Activated CD4-positive, CD25-positive, alpha-beta regulatory T cell treated with anti-CD3 and anti-CD28 coated beads, Interleukin-2, amount 50 U/mL, for 24 hours (primary cell): ENCODE measurements at places on chromosomes 3 and 15.
A peak's percentile ranks its signal among the peaks of the same experiment; 100 is the strongest.

DNA sequence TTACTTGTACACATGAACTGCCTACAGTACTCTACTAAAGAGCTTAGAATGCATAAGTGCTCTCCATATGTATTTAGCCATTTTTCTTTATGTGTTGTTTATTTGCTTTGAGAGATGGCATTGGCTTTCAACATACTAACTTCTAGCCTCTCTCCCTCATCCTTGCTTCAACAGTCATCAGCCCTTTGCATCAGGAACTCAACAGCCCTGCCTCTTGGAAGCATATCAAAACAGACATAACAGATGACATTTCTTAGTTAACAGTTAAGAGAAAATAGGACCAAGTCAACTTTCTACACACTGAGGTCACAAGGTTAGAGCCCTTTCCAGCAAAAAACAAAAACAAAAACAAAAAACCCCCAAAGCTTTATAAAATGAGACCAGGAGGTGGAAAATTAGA, 145.6 kb downstream of the TCF12 start:
- ATAC-seq, result no peak

DNA sequence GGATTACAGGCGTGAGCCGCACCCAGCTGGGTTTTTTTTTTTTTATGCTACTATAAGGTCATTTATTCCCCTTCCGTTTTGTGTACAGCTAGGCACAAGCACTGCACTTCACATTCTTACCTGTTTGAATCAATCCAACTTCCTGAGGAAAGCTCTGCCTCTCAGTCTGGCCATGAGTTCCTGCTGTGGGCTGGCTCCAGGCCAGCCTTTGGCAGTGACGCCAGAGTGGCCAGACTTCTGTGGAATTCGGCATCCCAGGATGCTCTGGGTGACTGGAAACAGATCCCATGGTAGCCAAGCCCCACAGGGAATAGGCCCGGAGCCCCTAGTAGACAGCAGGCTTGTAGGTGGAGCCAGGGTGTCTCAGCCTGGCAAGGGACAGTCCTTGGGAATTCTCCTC, 21.5 kb upstream of the TIMP4 start:
- ATAC-seq, result no peak

DNA sequence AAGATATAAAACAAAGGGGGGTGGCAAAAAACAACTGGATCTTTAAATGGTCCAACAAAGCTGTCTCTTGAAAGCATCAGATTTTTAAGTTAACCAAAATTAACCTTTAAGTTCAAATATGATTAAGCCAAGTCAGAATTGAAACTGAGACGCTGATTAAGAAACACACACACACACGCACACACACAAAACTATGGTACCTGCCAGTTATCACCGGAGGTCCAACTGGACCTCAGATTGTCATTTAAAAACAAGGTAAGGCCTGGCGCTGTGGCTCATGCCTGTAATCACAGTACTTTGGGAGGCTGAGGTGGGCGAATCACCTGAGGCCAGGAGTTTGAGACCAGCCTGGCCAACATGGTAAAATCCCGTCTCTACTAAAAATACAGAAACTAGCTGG, 10.4 kb downstream of the ARF4 start:
- ATAC-seq, result peak; percentile 45

- no peak for ATAC-seq
These were observed 46.3 kb upstream of the CCDC80 start for GRCh38 chr3:112687211-112687610.

DNA sequence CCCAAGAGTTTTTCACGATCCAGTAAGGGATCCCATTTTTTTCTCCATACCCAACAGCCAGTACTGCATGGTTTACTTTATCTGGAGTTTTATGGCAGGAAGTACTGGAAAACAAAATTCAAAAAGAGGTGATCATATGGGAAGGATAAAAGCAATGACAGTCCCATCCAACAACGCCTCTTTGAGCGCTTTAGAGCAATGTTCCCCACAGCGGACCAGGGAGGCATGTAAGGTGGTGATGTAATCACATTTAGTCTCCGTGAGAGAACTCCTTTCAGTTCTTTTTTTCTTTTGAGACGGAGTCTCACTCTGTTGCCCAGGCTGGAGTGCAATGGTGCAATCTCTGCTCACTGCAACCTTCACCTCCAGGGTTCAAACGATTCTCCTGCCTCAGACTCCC, 21.8 kb downstream of the CTSH start:
- no peak for ATAC-seq

DNA sequence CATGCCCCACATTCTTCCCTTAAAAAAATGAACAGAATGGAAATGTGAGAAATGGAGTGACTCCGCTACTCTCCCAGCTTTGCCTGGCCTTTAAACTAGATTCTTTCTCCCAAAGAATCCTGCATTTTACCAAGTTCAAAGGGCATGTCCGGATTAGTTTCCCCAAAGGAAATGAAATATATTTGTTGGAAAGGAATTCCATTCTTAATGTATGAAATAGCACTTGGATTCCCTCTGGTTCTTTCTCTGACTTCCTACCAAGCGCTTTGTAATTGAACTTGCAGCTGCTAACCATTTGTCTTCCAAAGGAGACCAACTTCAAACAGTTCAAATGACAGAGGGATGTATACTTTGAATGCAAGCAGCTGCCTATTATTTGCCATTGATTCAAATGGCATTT, 18.9 kb downstream of the MAP2K1 start:
- no peak for ATAC-seq

GRCh38 chr3:128665362-128666021, 14.9 kb upstream of the RPN1 start:
- ATAC-seq, result no peak

- ATAC-seq, result no peak
These were observed 70.7 kb downstream of the CYP19A1 start for GRCh38 chr15:51267703-51268083.
